ENCODE measurements at places on chromosomes 2 and 18. TPM values are rescaled to one million over a fixed set of nuclear protein-coding genes. Genes with fewer than 3 reads are reported as not detected.

The DSC3 gene
- total RNA-seq = 193 TPM

The PLGLB1 gene
- 0.26 TPM for total RNA-seq

The SIGLEC15 gene
- total RNA-seq = 0.26 TPM

The FABP1 gene
- not detected for total RNA-seq

The RAB17 gene
- total RNA-seq = 2.4 TPM

The CGREF1 gene
- 0.53 TPM for total RNA-seq

The SYT4 gene
- not detected for total RNA-seq

The CXCR1 gene
- not detected for total RNA-seq

The PPM1B gene
- total RNA-seq = 44.4 TPM

The ATOH8 gene
- total RNA-seq = not detected

The DYNAP gene
- total RNA-seq = not detected

The SPHKAP gene
- total RNA-seq = not detected

The CCDC68 gene
- total RNA-seq = 4.2 TPM

The UBE2E3 gene
- 27.4 TPM for total RNA-seq

The TUBA4B gene
- total RNA-seq = not detected

The IRS1 gene
- total RNA-seq = 12.6 TPM

The MYCN gene
- total RNA-seq = not detected

The DNAH7 gene
- under 0.01 TPM for total RNA-seq

The CREB1 gene
- total RNA-seq = 36.9 TPM

The PDE11A gene
- total RNA-seq = not detected

The CTAGE1 gene
- under 0.01 TPM for total RNA-seq

The NAT8 gene
- not detected for total RNA-seq

The INO80D gene
- total RNA-seq = 7.7 TPM

The MARCO gene
- 0.13 TPM for total RNA-seq

The CSRNP3 gene
- 0.26 TPM for total RNA-seq

The GAREM1 gene
- 10.0 TPM for total RNA-seq

The HOXD12 gene
- not detected for total RNA-seq

The IMP4 gene
- total RNA-seq = 145 TPM

The DRC1 gene
- not detected for total RNA-seq

The ANAPC1 gene
- 39.8 TPM for total RNA-seq

Data from bronchial epithelial cell (primary cell).